IMR-90 (cell line): ENCODE measurements at places on chromosomes 1 and 21. TPM values are rescaled to one million over a fixed set of nuclear protein-coding genes. Genes with fewer than 3 reads are reported as not detected.

DNA sequence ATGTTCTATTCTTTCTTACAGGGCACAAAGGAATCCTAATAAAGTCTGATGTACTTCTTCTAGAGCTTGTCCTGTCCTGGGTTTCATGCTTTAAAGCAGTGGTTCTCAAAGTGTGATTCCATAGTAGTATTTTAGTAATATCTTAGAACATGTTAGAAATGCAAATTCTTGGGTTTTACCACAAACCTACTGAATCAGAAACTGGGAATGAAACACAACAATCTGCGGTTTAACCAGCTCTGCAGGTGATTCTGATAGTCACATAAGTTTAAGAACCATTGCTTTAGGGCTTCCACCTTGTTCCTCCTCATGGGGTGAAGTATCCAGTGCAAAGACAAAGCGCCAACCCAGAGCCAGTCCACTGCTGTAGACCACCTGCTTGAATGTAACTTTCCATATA, 41.1 kb downstream of the NGF start:
- peak; percentile 31 for DNase-seq
- H3K4me3 ChIP-seq = no peak overlapping the region
- no peaks in the 10 kb centered on the region for H3K36me3 ChIP-seq
- no peak overlapping the region for H3K27ac ChIP-seq
- H3K4me1 ChIP-seq = peaks cover 13% of the 10 kb centered on the region

- no peak overlapping the region for H3K4me3 ChIP-seq
- no peak for DNase-seq
- no peak overlapping the region for H3K27ac ChIP-seq
Observed at GRCh38 chr1:163509114-163509513, 187.4 kb downstream of the NUF2 start.

GRCh38 chr1:226627924-226628611, 79.5 kb downstream of the STUM start:
- H3K27me3 ChIP-seq = no peaks in the 10 kb centered on the region; the same call in none of the 2 replicates
- no peaks in the 10 kb centered on the region for H3K4me1 ChIP-seq
- DNase-seq = no peak
- no peaks in the 10 kb centered on the region for H3K36me3 ChIP-seq

DNA sequence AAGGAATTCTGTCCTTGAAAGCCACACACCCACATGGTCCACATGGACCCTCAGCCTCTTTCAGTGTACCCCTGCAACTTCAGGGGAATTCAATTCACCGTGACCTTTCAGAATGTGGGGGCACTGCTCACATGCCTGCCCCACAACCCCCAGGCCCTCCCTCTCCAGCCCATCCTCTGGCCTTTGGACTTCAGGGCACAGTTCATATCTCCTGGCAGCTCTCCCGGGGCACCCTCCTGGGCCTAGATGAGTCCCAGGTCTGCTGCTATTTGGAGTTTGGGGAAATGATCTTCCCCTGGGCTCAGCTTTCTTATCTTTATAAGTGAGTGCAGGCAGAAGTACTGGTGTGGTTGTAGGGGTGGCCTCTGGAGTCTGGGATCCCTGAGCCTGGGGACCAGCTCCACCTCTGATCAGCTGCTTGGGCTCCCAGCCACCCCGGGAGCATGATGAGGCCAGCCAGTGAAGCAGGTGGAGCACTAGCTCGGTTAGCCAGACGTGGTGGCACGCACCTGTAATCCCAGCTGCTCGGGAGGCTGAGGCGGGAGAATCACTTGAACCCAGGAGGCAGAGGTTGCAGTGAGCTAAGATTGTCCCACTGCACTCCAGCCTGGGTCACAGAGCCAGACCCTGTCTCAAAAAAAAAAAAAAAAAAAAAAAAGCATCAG, 15.8 kb downstream of the C1orf167 start:
- no peak overlapping the region for H3K27ac ChIP-seq
- H3K36me3 ChIP-seq = no peaks in the 10 kb centered on the region
- no peak for DNase-seq
- no peak overlapping the region for H3K4me3 ChIP-seq
- H3K4me1 ChIP-seq = no peaks in the 10 kb centered on the region
- peaks cover 2% of the 10 kb centered on the region for H3K27me3 ChIP-seq

DNA sequence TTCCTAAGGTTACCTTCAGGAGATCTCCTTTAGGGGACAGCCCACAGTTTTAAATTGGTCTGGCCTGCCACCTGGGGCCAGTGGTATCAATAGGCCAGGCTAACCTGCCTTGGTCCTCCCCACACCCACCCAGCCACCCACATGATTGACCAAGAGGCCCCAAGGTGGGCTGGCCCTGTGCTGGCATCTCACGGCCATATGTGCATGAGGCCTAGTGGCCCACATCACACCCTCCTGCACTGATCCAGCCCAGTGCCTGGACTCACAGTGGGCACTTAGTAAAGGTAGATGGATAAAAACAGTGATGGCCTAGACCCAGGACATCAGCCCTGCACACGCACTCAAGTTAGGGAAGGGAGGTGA, 82.0 kb downstream of the DMRTB1 start:
- H3K4me3 ChIP-seq = no peak overlapping the region
- H3K36me3 ChIP-seq = no peaks in the 10 kb centered on the region
- peaks cover 41% of the 10 kb centered on the region for H3K4me1 ChIP-seq
- no peak for DNase-seq
- H3K27ac ChIP-seq = peak overlapping the region; percentile 92
- no peaks in the 10 kb centered on the region for H3K27me3 ChIP-seq

DNA sequence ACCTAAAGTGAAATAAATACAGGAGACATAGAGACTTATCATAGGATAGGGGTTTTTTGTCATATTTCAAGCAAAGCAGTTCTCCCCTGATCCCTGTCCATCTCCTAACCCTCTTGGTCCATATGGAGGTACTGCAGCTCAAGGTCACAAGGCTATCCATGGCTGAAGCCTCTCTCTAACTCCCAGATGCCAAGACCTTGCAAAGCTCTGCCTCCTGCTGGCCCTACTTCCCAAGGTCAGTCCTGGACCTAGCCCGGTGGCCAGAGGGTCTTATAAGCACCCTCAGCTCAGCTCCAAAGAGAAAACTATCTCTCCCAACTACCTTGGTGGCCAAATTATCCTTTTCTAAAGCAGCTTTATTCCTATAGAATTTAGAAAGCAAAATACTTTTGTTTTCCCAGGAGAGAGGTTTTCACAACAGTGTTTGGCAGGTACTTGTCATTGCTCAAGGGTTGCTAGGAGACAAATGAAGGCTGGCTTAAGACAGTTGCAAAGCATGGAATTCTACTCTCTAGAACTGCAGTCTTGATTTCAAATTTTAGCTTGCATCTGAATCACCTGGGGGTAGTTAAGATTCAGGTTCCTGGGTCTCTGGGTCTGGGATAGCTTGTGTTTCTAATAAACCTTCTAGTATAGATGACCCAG, 121.5 kb downstream of the XCL2 start:
- no peaks in the 10 kb centered on the region for H3K36me3 ChIP-seq
- H3K27ac ChIP-seq = no peak overlapping the region
- DNase-seq = no peak

DNA sequence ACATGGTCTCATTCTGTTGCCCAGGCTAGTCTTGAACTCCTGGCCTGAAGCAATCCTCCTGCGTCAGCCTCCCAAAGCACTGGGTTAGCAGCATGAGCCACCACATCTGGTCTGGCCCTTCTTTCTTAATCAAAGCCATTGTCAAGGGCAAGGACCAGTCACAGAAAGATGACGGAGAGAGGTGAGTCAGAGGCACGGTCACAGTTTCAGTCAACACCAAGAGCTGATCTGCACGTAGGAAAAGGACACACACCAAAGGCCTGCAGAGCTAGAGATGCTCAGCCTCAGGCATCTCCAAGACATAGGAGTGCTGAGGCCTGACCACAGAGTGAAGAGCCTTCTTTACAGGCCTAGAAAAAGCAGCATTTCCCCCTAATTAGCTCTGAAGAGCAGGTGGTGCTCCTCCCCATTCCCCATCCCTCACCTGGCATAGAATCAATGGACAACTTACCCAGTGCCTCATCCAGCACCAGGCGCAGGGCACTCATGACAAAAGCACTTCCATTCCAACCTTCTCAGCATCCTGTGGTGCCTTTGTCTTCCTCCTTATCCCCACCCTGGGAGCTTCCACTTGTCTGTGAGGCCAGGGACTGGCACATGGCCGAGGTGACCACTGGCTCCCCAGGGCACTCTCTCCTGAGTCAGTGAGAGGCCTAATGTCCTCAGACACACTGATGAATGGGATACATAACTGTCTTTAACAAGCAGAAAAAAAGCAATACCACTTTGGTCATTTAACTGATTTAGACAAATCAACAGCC, 139.8 kb downstream of the AJAP1 start:
- no peak overlapping the region for H3K4me3 ChIP-seq
- no peaks in the 10 kb centered on the region for H3K27me3 ChIP-seq
- DNase-seq = no peak

GRCh38 chr1:57293214-57293613, 130.6 kb downstream of the DAB1 start:
- no peaks in the 10 kb centered on the region for H3K36me3 ChIP-seq
- H3K27me3 ChIP-seq = no peaks in the 10 kb centered on the region
- DNase-seq = no peak
- no peaks in the 10 kb centered on the region for H3K4me1 ChIP-seq
- no peak overlapping the region for H3K27ac ChIP-seq
- H3K4me3 ChIP-seq = no peak overlapping the region

DNA sequence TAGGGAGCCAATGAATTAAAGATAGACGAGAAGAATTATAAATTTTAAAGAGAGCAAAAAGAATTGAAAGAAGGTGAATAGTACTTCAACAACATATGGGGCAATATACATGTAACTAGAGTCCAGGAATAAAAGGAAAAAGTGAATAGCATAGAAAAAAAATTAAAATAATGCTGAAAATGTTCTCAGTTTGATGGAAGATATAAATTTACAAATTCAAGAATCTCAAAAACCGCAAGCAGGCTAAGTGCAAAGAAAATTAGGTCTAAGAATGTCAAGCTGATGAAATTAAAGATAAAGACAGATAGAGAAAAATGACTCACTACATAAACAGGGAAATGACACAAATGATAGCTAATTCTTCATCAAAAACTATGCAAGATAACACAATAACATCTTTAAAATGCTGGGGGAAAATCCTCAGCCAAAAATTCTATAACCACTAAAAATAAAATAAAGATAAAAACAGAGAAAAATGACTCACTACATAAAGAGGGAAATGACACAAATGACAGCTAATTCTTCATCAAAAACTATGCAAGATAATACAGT, 326.3 kb downstream of the TBX15 start:
- H3K4me1 ChIP-seq = no peaks in the 10 kb centered on the region
- no peak overlapping the region for H3K27ac ChIP-seq
- no peak for DNase-seq

DNA sequence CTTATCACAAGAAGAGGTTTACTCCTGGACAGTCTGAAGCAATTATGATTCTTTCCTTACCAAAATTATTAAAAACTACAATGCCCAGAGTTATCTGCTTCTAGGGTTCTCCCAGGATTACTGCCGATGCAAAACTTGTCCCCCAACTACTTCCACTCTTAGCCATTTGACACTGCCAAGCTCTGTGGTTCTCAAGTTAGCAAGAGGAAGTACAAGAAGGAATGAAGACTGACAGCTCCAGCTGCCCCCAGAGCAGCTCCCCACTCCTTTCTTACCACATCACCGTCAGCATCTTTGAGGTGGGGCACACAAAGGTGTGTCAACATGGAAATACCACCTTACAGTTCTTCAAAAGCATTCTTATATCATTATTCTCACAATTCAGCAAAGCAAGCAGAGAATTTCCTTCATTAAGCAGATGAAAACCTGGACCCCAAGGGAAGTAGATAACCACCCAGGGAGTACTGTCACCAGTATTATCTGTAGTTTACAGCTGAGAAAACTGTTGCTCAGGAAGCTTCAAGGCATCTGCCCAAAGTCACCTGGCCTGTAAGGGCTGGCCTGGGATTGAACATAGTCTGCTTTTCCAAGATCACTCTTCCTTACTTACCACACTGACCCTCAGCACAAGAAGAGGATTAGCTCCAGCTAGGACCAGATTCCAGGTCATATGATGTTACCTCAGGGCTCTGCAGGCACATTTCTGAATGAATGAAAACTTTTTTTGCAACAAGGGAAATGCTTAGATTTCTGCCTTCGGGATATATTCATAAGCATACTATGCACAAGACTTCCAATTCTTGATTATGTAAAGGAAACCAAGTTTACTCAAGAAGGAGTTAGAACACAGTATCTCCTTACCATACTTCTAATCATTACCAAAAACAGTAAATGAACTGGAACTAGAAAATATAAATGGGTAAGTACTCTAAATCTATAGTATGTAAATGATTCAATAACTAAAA, 9.3 kb downstream of the PSMG1 start:
- H3K27ac ChIP-seq = no peak overlapping the region
- peaks cover 2% of the 10 kb centered on the region; the same call in 1 of the 2 replicates for H3K4me1 ChIP-seq
- H3K27me3 ChIP-seq = no peaks in the 10 kb centered on the region
- peaks cover 26% of the 10 kb centered on the region for H3K36me3 ChIP-seq

GRCh38 chr1:85297538-85297854, 21.1 kb upstream of the BCL10 start:
- no peaks in the 10 kb centered on the region for H3K36me3 ChIP-seq
- no peak for DNase-seq
- peak overlapping the region; percentile 69 for H3K27ac ChIP-seq
- peaks cover 19% of the 10 kb centered on the region for H3K4me1 ChIP-seq
- no peaks in the 10 kb centered on the region for H3K27me3 ChIP-seq

- H3K36me3 ChIP-seq = no peaks in the 10 kb centered on the region
- no peaks in the 10 kb centered on the region for H3K27me3 ChIP-seq
- peak; percentile 15 for DNase-seq
- peaks cover 6% of the 10 kb centered on the region for H3K4me1 ChIP-seq
Observed at GRCh38 chr1:222821239-222821638, 6.4 kb downstream of the DISP1 start.

DNA sequence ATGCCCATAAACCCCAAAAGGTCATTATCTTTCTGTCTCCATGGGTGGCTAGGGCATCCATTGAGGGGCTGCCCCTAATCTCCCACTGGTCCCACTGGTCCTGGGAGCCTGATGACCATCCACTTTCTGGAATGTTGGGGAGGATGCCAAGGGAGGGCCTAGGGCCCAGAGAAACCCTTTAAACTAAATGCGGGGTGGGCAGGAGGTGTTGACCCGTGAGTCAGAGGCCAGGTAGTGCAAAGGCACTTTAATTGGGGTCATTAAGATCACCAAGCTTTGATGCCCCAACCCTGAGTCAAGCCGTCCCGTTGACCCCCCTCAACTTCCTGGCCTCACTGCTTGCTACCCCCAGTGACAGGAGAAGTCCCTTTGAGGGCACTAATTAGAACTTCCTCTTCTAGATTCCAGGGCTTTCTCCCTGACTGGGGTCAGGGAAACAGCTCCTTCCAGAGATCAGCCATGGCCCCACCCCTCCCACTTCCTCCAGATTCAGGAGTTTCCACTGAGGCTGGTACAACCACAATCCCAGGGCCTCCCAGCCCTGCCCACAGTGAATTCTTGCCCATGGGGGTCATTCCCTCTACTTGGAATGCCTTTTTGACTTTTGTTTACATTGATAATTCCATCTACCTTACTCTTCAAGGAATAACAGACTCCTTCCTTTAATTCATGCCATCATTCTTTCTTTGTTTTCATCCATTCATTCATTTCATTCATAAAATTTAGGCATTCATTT, 15.5 kb upstream of the SERINC2 start:
- peaks cover 14% of the 10 kb centered on the region for H3K4me1 ChIP-seq
- peak; percentile 38 for DNase-seq
- H3K4me3 ChIP-seq = no peak overlapping the region
- no peaks in the 10 kb centered on the region for H3K27me3 ChIP-seq

KIF17 gene
- 5.7 and 6.5 TPM in 2 replicates for polyA plus RNA-seq

PLD5 gene
- not detected in 2 replicates for polyA plus RNA-seq

TMEM51 gene
- polyA plus RNA-seq = 10.2 and 11.6 TPM in 2 replicates

TM2D1 gene
- polyA plus RNA-seq = 32.7 and 35.2 TPM in 2 replicates

SEC16B gene
- polyA plus RNA-seq = 3.4 and 4.3 TPM in 2 replicates

PRRX1 gene
- 50.0 and 54.7 TPM in 2 replicates for polyA plus RNA-seq

TAS1R3 gene
- 0.05 and 0.06 TPM in 2 replicates for polyA plus RNA-seq

CLEC20A gene
- polyA plus RNA-seq = not detected in 2 replicates

ANKRD35 gene
- polyA plus RNA-seq = 2.4 TPM in 2 replicates

OR2L8 gene
- polyA plus RNA-seq = not detected in 2 replicates
